ENCODE measurements at places on chromosomes 3 and 15. TPM values are rescaled to one million over a fixed set of nuclear protein-coding genes. Genes with fewer than 3 reads are reported as not detected.

Gene GHRL
- not detected for total RNA-seq

Gene POC1A
- total RNA-seq: 12.4 TPM

Gene CSPG4
- 30.6 TPM for total RNA-seq

Gene CCR2
- total RNA-seq: not detected

Measured in cardiac muscle cell (in vitro differentiated cells and primary cell).